Stimulated activated CD4-positive, alpha-beta T cell treated with anti-CD3 and anti-CD28 coated beads, Interleukin-15, amount 100 ng/mL, for 1 hour (primary cell): ENCODE measurements at places on chromosomes 13 and 19.

GRCh38 chr13:23567906-23568460 lies 2.2 kb upstream of the TNFRSF19 start:
- no peak for DNase-seq

- DNase-seq: no peak
These were observed 15.9 kb upstream of the MEIS3 start for GRCh38 chr19:47435196-47435595.

DNA sequence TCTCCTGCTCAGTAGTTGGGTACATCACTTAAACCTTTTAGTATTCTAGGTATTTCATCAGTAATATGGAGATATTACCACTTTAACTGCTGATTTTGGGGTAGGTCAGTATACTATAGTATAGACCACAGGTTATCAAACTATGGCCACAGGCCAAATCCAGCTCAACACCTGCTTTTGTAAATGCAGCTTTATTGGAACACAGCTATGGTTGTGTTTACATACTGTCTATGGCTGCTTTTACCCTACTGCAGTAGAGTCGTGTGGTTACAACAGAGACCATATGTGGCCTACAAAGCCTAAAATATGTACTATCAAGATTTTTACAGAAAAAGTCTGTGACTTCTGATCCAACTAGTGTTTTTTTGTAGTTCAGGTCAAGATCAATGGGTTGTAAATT lies 10.3 kb downstream of the COG6 start:
- no peak for DNase-seq

- peak; percentile 76 for DNase-seq
These were observed 18.2 kb downstream of the LSM4 start for GRCh38 chr19:18304458-18305310.

DNA sequence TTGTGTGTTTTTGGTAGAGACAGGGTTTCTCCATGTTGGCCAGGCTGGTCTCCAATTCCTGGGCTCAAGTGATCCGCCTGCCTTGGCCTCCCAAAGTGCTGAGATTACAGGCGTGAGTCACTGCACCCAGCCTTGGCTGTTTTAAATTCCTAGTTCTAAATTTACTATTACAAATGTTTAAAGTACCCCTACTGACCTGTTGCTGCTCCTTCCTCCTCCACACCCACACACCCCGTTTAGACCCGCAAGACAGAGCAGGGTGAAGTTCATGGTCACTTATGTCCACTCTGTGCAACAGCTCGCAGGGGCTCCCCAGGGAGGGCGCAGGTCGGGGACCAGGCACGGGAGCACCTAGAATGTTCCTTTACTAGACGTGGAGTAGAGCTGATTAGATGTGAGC lies 28.7 kb downstream of the TMEM161A start:
- DNase-seq: no peak

DNA sequence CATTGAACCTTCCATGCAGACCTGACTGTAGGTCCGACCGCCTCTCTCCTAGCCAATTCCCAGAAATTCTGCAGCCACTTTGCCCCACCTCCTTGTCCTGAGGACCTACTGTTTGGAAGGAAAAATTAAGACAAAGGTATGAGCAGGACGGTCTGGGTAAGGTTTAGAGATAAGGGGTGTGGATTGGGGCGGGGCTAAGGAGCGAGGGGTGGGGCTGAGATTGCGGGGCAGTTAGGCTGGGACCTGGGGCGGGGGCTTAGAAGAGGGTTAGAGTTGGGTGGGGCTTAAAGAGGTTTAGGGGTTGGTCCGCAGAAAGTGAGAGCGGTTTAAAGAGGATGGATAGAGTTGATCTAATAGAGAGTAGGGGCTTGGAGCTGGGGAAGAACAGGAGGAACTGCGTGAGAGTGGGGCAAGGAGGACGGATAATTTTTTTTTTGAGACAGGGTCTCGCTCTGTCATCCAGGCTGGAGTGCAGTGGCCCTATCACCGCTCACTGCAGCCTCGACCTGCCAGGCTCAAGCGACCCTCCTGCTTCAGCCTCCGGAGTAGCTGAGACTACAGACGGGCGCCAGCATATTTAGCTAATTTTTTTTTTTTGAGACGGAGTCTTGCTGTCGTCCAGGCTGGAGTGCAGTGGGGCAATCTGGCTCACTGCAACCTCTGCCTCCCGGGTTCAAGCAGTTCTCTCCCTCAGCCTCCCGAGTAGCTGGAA lies 1.7 kb upstream of the ZNF865 start:
- no peak for DNase-seq

- no peak for DNase-seq
These were observed 5.6 kb downstream of the KLF16 start for GRCh38 chr19:1857648-1858326.

GRCh38 chr19:18287836-18288772 lies 6.7 kb upstream of the JUND start:
- DNase-seq: no peak

DNA sequence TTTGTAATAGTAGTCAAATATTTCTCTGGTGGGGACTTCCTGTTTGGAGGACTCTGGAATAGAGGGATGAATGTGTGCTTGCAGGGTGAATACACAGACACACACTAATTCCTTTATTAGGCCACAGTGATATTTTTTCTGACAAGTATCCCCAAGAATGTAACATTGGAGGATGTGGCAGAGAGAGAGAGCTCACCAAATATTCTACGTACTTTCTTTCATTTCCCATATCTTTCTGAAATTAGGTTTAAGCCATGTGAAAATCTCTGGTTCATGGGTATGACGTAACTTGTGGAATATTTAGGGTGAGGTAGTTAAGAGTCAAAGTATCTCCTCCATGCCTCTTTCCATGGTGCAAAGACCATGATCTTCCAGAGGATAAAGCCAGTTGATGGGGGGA lies 463.4 kb downstream of the DIAPH3 start:
- DNase-seq: no peak

DNA sequence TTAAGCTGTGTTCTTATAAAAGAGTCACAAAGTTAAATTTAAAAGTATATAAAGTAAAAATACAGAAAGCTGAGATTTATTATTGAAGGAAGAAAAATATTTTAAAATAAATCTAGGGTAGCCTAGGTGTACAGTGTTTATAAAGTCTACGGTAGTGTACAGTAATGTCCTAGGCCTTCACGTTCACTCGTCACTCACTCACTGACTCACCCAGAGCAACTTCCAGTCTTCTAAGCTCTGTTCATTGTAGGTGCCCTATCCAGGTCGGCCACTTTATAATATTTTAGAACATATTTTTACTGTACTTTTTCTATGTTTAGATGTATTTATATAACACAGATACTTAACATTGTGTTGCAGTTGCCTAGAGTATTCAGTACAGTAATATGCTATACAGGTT lies 47.4 kb downstream of the NDFIP2 start:
- no peak for DNase-seq

DNA sequence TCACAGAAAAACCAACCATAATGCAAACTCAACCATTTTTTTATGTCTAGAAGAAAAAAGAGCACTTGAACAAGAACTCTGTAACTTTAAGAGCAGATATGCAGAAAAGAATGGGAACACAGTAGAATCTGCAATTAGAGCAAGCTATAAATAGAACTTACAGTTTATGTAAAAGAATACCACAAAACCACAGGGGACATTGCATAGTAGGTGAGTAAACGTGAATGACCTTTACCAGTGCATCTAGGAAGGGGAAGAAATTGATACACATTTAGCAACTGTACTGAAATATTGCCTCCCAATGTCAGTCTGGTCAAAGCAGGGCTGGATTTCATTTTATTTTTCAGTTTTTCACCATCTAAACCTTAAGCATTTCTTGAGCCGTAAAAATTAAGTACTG lies 242.2 kb upstream of the EDNRB start:
- no peak for DNase-seq

DNA sequence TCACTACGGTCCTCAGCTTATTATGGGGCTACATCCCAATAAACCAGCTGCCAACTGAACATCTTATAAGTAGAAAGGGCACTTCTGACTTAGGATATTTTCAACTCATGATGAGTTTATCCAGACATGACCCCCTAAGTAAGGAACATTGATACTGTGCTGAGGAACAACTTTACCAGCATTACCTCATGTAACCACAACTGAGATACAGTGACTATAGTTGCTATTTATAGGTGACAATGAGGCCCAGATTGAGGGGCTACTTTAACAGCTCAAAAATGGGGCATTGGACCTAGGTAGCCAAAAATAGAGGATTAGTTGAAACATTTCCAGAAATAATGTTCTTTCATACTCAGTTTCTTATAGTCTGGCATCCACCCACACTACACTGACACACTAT lies 26.8 kb downstream of the SKA3 start:
- DNase-seq: no peak

- DNase-seq: no peak
These were observed 18.3 kb downstream of the CACNA1A start for GRCh38 chr19:13487985-13488384.

DNA sequence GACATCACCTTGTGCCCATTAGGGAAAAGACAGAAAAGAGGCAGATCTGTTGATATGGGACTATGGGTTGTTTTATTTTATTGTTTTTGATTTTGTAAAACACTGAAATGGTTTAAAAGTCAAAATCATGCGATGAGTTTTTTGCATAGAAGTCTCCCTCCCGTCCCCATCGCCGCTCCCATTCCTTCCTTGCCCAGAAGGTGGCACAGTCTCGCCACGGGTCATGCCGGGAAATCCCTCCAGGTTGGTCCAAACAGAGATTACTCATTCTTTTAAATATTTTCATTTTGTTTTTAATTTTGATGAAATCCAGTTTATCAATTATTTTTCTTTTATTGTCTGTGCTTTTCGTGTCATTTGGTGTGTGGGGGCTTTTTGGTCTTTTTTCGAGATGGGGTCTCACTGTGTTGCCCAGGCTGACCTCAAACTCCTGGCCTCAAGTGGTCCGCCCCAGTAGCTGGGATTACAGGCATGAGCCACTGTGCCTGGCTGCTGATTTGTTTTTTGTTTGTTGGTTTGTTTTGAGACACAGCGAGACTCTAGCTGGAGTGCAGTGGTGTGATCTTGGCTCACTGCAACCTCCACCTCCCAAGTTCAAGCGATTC lies 9.2 kb downstream of the PGPEP1 start:
- no peak for DNase-seq

GRCh38 chr19:2291185-2291751 lies 9.3 kb upstream of the PEAK3 start:
- no peak for DNase-seq

DNA sequence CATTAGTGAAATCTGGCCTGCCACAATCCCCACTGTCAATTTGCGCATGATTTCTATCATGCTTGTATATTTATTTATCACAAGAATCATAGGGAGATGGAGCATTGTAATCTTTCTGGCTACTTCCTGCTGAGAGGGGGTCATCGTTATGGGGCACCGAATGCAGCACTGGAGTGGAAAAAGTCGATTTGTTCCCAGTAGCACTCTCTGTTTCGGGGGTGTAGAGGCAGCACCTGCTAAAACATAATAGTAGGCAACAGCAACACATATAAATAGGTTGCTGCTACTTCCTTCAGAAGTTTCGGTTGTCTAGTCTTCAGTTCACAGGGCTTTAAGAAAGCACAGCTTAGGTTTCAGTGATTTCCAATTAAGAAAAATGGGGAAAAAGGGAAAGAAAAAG lies 23.4 kb upstream of the CEACAM21 start:
- no peak for DNase-seq

GRCh38 chr13:110017379-110017778 lies 231.0 kb upstream of the IRS2 start:
- DNase-seq: no peak

- peak; percentile 3 for DNase-seq
These were observed 83.2 kb upstream of the IRS2 start for GRCh38 chr13:109869312-109870237.

DNA sequence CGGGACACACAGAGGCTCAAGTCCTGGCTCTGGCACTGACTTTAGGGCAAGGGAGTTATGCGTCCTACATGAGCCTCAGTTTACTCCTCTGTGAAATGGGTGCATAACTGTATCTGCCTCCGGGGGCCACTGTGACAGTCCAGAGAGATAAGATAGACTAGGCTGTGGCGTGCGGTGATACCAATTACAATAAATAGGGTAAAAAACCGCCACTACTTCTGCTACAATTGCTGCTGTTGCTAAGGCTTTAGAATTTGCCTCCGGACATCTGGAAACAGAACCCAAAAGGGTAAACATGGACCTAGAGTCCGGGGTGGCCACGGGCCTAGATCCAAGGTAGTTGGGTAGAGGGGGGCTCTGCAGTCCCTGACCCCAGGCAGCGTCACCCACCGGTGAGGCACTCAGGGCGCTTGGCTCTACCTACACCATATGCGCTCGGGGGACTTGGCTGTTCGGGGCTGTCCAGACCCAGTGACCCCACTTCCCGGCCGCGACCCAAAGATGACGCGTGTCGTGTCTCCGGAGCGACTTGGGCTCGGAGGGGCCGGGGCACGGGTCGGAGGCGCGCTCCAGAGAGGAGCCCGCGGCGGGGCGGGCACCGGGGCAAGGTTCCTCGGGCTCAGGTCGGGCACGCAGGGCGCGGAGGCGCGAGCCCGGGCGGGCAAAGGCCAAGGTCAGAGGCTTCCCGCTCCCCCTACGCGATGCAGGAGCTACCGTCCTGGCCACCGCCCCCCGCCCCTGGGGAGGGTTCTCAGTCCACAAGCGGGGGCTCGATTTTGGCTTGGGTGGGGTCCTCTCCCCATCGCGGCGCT lies 1.1 kb downstream of the INSR start:
- DNase-seq: no peak

DNA sequence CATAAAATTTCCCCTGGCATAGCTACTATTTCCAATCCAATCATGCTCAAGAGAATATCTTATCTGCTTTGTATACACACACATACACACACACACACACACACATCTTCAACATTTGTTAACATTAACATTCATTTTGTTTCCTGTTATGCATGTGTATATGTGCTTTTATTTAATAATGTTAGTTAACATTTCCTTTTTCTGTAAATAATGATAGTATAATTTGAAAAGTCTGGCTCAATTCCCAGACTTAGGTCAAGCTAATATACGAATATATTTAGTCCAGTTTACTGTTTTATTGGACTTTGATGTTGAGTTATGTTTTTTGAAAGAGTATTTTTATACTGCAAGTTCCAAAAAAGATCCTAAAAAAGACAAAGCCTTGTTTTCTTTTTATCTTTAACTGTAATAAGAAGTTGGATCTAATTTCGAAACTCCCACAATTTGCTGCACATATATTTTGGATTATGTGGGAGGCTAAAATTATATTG lies 1072.4 kb downstream of the EFNB2 start:
- no peak for DNase-seq

GRCh38 chr13:73625562-73626339 lies 508.5 kb downstream of the KLF12 start:
- DNase-seq: no peak
